ENCODE measurements at places on chromosomes 13 and 19.

- DNase-seq = no peak
Observed at GRCh38 chr13:44220948-44221347, 152.7 kb upstream of the SERP2 start.

DNA sequence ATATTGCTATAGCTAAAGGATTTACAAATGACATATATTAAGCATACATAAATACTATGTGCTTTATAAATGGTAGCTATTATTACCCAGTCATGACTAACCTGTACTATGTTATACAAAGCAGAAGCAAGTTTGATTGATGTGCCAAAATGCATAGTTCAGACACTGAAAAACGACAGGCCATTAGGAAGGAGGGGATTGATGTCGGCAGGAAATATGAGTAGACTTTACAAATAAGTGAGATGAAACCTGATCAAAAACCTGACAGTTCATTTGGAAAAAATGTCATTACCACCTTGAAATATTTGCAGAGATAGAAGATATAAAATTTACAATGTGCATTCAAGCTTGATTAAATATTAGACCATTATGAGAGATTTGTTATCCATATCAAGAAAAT is 38.8 kb upstream of the TPP2 start:
- no peak for DNase-seq

- DNase-seq = no peak
Observed at GRCh38 chr13:110834572-110834971, 80.3 kb downstream of the ANKRD10 start.

- DNase-seq = no peak
Observed at GRCh38 chr19:6586726-6587092, 4.2 kb downstream of the CD70 start.

DNA sequence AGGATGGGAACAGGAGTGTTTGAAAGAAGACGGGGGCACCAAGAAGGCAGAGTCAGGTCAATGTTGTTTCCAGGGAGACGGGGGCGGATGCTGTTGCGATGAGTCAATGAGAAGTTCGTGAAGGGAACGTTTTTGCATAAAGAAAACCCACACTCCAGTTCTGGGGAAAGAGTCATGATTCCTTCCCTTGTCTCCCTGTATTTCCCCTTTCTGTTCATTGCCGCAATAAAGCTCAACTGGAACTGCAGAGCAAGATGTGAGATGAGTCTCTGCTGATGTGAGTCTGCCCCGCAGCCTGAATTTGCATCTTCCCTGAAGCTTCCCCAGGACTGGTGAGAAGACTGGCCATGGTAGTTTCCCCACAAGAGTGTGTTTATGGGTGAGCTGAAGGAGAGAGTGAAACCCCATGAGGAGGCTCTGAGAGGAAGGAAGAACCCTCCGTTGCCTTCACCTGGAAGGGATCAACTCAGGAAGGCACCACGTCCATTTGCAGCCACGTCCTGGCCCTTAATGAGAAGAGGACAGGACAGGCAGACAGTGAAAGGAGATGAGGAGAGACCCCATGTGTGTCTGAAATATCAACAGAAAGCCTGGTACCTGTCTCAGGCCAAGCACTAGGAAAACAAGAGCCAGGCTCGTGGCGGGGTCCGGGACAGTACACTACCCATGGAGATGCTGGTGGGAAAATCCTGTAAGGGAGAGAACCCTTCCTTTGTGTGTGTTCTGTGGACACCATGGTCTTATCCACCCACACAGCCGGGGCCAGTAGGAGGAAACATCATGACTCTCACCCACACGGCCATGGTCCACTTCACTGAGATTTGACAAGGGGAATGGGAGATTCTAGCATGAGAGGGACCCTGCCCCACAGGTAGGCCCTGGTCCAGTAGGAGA is 13.7 kb downstream of the LILRA1 start:
- no peak for DNase-seq

- no peak for DNase-seq
Observed at GRCh38 chr19:24000656-24001055, 86.0 kb downstream of the ZNF726 start.

GRCh38 chr19:57615346-57615745 is 1.3 kb downstream of the ZNF134 start:
- DNase-seq = no peak

DNA sequence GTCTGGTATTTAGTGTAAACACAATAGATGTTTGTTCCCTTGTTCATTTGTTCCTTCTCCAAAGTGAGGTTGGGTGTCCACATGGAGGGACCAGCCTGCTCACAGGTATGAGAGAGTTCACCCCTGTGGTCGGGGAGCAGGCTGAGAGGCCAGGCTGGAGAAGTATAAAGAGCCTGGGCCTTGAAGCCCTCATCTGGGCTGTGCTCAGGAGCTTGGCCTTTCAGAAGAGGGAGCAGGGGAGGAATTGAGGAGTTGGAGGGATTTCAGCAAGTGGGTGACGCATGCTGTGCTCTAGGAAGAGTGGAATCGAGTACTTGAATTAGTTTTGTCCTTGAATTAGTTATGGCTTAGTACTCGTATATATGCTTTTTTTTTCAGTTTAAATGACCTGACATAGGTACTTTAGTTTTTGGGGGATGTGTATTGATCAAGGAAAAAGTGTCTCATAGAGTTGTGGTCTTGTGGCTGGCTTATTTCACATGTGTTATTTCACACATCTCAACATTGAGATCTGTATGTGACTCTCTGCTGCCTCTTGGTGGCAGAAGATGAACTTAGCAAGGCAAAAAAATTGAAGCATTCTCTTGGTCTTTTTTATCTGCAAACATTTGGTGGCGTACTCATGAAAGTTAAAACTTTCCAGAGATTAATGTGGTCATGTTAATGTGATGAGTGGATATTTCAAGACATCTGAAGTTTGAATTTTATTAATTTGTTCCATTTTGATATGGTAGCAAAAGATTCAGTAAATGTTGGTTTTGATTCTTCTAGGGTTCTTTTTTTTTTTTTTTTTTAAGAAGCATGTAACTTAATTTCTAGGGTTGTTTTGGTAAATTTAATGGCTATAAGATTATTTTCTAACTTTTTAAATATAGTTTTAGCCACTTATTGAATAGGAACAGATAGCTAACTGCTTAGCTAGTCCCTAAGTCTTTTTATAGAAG is 54.3 kb downstream of the SLAIN1 start:
- DNase-seq = no peak

DNA sequence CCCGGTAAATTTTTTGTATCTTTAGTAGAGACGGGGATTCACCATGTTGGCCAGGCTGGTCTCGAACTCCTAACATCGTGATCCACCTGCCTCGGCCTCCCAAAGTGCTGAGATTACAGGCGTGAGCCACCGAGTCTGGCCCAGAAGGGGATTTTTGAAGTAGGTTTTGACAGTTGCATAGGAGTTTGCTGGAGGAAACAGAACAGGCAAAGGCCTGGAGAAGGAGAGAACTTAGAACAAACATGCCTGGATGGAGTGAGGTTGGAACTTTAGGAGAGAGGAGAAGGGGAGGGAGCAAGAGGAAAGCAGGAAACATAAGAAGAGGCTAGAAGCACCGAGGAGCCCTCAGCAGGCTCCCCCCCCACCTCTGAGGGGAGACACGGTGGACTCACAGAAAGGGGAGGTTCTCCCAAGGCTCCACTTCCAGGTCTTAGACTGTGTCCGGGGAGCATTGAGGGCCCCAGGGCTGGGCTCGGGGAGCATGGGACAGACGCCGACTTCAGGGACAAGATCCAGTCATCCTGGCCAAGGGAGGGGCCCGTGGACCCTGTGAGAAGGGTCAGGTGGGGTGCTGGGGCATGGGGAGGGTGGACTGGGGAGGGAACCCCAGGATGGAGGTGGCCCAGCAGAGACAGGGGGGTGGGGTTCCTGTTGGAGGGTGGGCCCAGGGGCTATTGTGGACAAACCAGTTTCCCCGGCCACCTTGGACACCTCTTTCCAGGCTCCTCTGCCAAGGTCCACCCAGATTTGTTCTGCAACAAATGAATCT is 1.8 kb upstream of the FBN3 start:
- DNase-seq = no peak

DNA sequence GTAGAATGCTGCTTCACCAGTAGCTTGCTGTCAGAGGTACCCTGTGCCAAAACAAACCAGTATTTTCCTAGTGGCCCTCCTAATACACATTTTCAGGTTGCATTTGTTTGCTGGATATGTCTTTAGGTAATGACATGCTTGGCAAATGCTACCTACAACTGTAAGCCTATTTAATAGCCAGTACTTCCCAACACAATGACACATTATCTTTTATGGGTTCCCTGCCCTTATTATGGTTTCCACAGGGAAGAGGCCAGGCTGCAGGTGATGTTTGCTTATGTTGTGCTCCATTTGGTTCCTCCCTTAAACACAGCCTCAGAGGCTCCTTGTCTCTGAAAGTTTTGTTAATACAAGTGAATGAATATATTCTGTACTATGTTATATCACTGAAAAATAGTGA is 24.7 kb downstream of the FRY start:
- no peak for DNase-seq

GRCh38 chr19:17214508-17215126 is 540 bp upstream of the USE1 start:
- DNase-seq = no peak

GRCh38 chr19:29763196-29763595 is 48.1 kb upstream of the C19orf12 start:
- DNase-seq = no peak

DNA sequence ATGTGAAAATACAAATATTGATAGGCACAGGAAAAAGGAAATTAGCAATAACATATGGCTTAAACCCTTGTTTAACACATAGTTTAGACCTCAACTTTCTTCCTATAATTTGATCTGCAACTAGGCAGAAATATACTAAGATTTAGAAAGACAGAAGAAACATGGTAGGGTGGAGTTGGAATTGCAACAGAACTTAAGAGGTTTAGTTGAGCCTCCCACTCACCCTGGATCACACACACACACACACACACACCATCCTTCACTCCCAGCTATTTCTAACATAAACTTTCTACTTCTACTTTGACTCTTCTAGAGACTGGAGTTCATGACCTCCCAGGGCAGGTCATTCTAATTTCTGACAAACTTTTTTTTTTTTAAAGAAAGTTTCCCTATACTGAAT is 47.4 kb downstream of the FLT3 start:
- no peak for DNase-seq

GRCh38 chr19:10043286-10043927 is 30.1 kb downstream of the RDH8 start:
- no peak for DNase-seq

- no peak for DNase-seq
Observed at GRCh38 chr19:18265582-18265981, 8.7 kb downstream of the IQCN start.

GRCh38 chr13:38202740-38203139 is 146.9 kb upstream of the UFM1 start:
- no peak for DNase-seq

GRCh38 chr13:109126178-109126577 is 496.8 kb downstream of the MYO16 start:
- no peak for DNase-seq

Measured in stimulated activated CD8-positive, alpha-beta memory T cell treated with anti-CD3 and anti-CD28 coated beads, Interleukin-2, amount 100 ng/mL, for 1 hour (primary cell).